ENCODE measurements at places on chromosomes 7 and 10.

DNA sequence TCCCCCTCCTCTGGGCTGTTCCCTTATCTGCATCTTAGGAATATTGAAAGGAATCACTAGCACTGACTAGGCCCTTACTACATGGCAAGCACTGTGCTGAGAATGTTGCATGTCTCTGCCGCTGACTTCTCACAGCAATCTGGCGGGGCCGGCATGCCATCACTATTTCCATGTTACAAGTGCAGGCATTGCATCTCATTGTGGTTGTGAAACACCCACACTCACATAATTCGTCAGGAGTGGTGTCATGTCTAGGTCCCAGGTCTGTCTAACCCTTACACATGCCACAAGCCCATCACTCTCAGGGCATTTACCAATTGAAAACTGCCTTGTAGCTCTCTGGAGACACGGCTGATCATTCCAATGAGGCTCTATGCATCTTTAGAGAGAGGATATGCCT is 8.5 kb upstream of the IL2RA start:
- DNase-seq, result no peak

GRCh38 chr7:73885975-73886798 is 25.2 kb downstream of the TMEM270 start:
- no peak for DNase-seq

- peak; percentile 81 for DNase-seq
Observed at GRCh38 chr10:86254526-86255174, 111.9 kb downstream of the GRID1 start.

- no peak for DNase-seq
Observed at GRCh38 chr7:47572939-47573757, 8.8 kb downstream of the TNS3 start.

DNA sequence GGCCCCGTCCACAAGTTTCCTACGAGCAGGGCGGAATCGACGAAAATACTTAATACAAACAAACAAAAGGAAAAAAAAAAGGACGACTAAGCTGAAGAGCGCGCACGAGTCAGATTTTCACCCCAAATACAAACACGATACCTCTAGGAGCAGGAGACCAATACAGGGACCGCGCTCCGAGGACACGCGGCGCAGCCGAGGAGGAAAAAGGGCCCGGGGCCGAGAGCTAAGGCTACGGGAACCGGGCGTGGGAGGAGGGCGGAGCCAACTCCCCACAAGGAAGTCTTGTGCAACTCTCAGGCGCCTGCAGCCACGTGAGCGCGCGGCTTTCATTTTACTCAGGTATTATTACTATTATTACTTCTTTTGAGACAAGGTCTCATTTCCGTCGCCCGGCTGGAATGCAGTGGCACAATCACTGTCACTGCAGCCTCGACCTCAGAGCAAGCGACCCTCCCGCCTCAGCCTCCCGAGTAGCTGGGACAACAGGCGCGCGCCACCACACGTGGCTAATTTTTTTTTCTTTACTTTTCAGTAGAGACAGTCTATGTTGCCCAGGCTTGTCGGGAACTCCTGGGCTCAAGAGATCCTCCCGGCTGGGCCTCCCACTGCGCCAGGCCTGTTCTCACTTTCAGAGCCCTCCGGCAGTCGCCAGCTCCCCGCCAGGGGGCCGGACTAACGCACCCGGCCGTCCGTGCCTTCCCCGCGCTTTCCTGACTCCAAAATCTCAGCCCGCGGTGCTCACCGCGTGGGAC is 1.2 kb downstream of the HNRNPF start:
- peak; percentile 81 for DNase-seq

DNA sequence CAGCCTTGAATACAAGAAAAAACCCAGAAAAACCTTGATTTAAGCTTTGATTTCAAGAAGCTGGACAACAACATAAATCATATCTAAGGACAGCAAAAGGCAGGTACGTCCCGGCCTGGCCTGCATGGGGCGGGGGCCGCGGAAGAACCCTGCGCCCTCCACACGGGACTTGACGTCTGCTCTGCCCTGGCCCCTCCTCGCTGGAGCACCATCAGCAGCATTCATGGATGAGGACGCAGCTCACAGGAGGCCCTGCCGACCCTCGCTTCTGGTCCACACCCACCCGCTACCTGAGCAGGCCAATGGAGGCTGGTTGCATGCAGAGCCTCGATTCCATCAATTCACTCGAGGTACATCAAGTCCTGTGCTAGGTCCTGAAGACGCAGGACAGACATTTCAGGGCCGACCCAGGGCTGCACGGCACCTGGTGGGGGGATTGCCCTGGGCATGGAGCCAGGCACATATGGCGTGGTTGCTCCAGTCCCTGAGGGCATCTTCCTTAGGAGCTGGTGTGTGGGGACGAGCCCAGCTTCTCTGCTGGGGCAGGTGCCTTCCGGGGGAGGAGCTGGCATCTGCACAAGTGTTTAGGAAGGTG is 63.1 kb upstream of the NKX6-2 start:
- DNase-seq, result no peak

DNA sequence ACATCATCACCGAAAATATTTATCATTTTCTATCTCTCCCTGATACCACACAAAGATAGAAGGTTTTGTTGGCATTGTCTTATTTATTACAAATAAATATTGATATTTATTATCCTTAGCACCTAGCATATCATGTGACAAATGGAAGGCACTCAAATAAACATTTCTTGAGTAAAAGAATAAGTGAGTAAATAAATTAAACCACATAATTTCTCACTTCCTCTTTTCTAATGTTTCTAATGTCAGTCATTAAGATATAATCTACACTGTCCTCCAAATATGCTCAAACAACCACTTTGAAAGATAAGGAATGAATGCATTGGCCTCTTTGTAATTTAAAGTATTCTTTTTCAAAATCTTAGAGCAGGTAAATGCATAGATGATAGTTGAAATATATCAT is 1027.8 kb upstream of the LRRTM3 start:
- no peak for DNase-seq

- DNase-seq, result peak; percentile 14
Observed at GRCh38 chr7:156494960-156495359, 145.6 kb upstream of the RNF32 start.

GRCh38 chr7:134084488-134085144 is 42.5 kb upstream of the LRGUK start:
- DNase-seq, result no peak

- no peak for DNase-seq
Observed at GRCh38 chr10:119351189-119351588, 143.8 kb downstream of the GRK5 start.

DNA sequence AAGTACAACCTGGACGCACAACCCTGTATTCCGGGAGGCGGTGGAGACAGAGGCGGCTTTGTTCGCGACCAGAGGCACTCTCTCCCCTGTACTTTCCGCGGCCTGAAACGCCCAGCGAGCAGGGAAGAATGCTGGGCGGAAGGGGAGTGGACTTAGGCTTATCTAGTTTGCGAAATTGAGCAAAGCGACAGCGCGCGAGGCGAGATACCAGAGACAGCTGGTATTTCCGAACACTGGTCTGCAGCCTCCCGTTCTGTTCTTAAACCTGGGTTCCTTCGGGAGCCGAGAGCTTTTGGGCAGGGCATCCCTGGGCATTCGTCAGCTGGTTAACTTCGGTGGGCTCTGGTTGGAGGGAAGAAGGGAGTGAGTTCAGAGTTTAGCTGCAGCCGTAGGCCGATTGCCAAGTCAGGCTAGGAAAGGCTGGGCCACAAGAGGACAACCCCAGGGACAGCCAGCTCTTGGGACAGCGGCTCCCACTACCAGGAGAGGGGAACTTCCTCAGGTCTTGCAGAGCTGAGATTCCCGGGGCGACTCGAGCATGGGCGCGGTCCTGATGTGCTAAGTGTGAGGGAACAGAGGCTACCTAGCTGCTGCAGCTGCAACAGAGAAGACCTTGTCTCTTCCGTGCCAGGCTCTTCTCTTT is 3.9 kb downstream of the HMX3 start:
- no peak for DNase-seq

DNA sequence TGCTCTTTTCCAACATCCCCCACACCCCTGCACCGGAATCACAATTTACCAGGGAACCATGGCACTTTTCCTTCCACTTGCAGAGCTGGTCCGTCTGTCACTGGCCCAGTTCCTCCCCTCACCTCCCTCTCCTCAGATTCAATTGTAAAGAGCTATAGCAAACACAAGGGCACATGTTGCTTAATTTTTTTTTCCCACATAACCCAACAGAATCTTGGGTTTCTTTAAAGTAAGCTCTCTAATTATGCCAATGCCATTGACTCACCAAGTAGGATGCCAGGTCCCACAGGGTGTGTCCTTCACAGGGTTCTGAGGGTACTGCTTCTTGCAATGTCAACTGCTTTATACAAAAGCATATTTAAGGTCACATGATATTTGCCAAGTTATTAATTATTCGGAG is 262.2 kb downstream of the AUTS2 start:
- no peak for DNase-seq

DNA sequence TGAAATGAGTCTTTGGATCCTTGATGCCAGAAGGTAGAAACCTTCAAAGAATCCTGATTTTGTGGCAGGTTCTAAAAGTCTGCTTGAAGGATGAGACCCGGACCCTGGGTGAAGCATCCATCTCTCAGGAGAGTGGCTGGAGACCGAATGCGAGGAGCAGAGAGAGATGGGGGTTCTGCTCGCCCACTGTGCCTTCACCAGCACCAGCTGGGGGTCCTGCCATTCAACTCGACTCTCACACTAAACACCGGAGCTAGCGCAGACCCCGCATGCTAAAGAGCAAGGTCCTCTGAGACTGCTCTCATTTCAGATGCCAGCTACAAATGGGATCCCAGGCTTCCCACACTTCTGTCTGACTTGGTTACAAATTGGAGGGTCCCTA is 218.4 kb downstream of the GLRX3 start:
- DNase-seq, result no peak

DNA sequence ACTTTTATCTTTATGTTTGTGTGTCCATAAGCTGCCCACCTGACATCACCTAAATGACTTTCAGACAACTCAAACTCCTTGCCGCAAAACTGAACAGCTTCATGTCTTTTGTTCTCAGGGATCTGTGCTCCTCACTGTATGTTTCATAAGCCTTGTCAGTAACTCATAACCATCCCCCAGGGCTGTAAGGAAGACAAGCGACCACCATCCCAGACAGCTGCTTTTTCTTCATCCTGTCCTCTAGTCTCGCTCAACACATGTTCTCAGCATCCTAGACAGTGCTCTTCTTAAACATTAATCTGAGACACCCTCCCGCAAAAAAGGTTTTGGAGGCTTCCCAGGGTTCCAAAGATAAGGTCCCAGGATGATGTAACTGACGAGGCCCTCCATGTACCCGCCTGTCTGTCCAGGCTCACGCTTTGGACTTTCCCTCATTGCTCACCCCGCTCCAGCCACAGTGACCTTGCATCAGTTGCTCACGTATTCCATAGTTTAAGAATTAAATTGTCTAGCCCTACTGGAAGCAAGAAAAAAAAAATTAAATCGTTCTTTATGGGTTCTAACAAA is 69.8 kb downstream of the MAP3K8 start:
- no peak for DNase-seq
